ENCODE measurements at places on chromosomes 7 and 10.

DNA sequence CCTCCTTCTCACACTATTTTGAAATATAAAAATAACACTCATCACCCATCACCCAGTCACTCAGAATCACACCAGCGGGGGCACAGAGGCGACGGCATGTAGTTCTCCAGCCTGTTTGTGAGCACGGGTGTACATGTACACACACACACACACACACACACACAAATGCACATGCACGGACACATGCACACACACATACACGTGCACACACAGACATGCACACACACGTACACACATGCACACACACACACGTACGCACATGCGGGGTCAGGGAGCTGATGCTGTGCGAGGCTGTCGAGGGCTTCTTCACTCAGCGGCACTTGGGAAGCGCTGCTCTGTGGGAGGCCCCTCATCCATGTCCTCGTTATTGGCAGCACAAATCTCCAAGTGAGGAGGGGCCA is 178.8 kb downstream of the ELFN1 start:
- no peak for DNase-seq

GRCh38 chr7:20320322-20320721 is 10.4 kb upstream of the ITGB8 start:
- DNase-seq = no peak

GRCh38 chr10:14554491-14555205 is 220.0 kb downstream of the FAM107B start:
- DNase-seq = no peak

DNA sequence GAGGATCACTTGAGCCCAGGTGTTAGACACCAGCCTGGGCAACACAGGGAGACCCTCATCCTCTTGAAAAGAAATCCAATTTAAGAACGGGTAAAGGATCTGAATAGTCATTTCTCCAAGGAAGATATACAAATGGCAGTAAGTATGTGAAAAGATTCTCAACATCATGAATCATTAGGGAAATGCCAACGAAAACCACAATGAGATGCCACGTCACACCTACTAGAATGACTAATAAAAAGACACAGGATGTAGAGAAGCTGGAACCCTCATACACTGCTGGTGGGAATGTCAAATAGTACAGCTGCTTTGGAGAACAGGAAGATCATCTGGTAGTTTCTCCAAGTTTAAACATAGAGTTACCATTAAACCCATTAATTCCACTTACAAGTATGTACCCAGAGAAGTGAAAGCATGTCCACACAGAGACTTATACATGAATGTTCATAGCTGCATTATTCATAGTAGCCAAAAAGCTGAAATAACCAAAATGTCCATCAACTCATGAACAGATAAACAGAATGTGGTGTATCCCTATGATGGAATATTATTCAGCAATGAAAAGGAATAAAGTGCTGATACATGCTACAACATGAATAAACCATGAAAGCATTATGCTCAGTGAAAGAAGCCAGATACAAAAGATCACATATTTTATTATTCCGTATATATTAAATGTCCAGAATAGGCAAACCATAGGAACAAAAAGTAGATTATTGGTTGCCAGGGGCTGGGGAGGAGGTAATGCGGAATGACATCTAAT is 13.1 kb upstream of the ZMIZ2 start:
- no peak for DNase-seq

DNA sequence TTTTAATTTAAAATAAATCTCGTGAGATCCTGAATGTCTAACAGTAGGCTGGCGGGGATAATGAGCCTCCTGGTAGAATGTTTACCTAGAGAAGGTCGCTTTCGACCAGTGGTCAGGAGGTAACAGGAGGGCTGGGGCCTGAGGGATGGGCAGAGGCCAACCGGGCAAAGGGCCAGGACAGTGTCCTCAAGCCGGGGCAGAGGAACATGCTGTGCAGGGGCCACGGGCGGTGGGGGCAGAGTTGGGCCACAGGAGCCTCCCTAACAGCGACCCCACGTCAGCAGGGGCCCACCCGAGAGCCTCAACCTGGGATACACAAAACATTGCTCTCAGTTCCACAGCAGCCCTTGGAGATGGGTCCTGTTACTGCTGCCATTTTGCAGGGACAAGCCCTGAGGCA is 14.5 kb downstream of the CFAP46 start:
- DNase-seq = no peak

GRCh38 chr7:77837275-77837674 is 38.7 kb downstream of the PHTF2 start:
- DNase-seq = peak; percentile 60

GRCh38 chr7:149147752-149148653 is 750 bp downstream of the ZNF398 start:
- DNase-seq = no peak

DNA sequence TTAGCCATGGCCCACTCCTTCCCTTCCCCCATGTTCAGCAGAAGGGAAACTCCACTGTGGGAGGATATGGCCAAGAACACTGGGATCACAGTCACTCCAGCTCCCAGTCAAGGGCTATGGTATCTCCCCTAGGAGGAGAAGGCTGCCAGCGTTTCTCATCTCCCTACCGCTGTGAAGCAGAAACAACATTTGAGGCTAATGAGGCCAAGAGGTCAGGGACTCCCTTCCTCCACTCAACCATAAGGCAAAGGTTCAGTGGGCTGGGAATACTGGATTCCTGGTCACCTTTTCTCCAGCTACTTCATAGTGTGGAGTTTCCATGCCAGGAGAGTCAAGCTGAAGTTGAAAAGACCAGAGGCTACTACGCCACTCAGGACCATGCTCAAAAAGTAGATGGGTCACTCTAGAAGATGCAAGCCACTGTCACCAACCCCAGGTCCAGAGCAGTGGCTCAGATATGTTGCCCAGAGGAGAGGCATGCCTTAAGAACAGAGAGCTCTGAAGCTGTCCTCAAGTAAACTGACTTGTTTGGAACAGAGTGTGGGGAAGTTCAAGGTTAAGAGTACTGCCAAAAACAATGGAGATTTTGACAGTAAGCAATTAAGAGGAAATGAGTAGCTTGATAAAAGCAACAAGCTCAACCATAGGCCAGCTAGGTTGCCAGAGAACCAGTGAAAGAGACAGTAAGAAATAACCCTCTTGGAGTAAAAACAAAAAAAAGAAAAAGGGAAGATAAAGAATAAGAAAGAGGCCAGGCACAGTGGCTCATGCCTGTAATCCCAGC is 3.8 kb upstream of the TMEM140 start:
- DNase-seq = no peak

DNA sequence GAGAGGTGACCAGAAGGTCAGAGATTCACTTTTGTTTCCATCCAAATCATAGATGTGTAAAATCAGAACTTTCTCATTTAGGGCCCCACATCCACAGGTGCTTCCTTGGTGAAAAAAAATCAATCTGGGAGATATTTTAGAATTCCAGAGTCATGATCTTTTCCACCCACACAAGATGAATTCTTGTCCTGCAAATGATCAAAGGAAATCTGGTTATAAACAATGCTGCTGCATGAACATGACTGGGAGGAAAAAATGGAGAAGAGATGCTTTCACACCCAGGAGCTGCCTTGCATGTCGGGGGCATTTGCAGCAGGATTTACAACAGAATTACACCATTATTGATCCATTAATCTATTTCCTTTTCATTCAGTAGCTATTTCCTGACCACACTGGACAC is 106.5 kb upstream of the TMEM72 start:
- no peak for DNase-seq

DNA sequence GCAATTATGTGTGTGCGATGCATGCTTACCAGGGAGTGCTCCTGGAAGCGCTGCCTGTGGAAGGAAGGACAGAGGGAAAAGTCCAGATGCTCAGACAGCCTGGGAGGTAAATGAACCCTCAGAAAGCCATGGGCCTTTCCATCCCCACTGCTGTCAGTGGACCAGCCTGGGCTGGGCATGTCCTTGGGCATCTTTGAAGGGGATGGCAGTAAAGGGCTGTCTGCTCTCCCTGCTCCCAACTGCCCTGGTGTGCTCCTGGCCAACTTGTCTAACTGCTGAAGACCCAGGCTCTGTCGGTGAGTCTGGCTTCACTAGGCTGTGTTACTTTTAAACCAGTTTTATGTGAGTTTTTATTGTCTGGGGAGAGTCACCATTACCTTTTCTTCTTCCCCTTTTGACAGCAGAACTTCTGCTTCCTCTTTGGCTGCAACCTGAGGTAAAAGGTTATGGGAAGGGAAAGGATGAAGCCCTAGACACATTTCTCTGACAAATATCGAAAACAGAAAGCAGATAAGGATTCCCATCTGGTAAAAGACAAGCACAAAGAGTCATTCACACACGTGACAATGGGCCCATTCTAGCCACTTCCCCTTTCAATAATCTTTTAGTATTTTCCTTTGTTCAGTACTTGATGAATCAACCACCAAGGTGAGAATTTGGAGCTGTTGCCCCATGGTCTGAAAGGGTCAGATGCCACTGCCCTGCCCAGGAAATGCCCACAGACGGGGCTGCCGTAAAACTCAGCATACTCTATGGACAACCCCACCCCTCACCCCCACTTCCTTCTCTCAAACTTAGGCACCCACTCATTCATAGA is 27.6 kb upstream of the PIK3AP1 start:
- DNase-seq = no peak

DNA sequence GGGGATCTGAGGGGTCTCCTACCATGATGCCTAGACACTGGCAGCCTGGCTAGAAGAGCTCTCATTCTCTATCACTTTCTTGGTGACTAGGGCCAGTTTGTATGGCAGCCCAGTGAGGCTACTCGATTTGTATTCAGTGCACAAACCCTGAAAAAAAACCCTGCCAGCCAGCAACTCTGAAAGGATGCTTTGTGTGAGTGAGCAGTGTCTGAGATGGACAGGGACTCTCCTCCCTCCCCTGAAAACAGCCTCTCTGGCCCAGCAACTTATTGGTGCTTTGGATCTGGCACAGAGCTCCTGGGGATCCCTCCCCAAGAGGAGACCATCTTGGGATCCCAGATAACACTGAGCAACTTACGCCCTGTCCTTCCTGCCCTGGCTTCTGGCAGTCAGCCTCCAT is 10.8 kb upstream of the LRRC4 start:
- DNase-seq = no peak

DNA sequence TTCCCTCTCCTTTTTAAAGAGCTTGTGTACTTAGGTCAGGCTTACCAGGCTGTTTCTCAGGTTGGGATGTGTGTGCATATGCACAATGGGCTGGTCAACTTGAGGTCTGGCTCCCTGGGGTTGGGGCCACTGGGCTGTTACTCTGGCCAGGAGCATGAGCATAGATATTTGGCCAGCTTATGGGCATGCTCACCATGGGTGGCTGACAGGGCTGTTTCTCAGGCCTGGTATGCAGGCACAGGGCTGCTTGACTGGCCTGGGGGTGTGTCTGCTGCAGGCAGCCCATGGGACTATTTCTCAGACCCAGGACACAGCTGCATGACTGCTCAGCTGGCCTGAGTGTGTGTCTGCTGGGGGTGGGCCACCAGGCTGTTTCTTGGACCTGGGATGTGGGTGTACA is 34.6 kb downstream of the SCART1 start:
- no peak for DNase-seq

GRCh38 chr7:87154569-87154968 is 2.3 kb downstream of the DMTF1 start:
- DNase-seq = no peak

DNA sequence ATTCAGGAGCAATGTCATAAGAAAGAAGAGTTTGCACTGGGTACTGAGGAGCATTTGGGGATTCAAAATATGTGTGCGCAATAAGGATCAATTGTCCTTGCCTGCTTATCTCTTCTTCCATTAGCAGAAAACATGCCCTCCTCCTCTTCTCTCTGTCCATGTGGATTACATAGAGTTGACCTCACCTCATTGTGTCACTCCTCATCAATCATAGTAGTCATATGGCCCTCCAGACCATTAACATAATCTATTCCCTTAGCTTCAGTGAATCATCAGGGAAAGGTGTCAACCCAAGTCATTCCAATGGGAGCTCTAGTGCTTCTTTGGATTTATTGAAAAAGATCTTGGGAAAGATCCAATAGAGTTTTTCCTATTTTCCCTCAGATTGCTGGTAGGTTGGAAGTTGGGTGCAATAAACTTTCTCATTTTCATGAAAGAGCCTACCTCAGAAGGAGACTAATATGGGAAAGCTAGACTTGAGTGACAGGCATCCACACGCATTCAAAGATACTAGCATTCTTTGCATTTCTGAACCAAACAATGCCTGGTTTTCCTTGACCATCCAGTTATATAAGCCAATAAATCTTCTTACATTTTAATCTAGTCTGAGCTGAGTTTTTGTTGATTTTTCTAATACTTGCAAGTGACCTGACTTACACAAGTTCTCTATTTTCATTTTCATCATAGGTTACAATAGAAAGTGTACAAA is 71.5 kb upstream of the FAM13C start:
- DNase-seq = no peak

GRCh38 chr7:36916116-36916515 is 191.8 kb upstream of the AOAH start:
- DNase-seq = no peak

GRCh38 chr10:73467206-73467605 is 28.6 kb downstream of the PPP3CB start:
- DNase-seq = no peak

GRCh38 chr7:120583899-120584586 is 273.9 kb downstream of the TSPAN12 start:
- DNase-seq = no peak

GRCh38 chr7:84060760-84061261 is 133.8 kb downstream of the SEMA3A start:
- peak; percentile 30 for DNase-seq

DNA sequence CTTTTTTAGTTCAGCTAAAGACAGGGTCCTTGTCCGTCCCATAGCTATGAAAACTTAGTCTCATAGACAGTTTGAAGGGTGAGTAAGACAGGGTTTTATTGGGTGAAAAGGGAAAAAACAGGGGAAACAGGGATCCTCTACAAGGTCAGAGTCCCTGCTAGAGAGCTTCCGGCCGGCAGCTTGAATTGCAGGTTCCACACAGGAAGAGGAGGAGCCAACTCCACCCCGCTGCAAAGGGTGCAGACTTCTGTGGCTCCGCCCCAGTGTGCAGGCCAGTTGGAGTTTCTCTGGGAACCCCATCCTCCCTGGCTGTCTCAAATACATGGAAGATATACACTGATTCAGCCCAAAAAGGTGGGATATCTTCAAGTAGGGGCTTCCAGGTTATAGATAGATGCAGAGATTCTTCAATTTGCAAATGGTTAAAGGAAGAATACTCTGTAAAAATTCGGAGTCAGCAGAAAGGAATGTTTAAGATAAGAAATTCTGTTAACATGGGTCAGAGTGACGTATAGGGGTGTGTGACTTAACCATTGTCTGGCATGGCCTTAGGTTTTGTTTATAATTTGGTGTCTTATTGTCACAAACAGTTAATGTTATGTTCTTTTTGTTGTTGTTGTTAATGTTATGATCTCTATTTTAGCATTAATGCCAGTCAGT is 34.6 kb upstream of the HECW1 start:
- DNase-seq = no peak

DNA sequence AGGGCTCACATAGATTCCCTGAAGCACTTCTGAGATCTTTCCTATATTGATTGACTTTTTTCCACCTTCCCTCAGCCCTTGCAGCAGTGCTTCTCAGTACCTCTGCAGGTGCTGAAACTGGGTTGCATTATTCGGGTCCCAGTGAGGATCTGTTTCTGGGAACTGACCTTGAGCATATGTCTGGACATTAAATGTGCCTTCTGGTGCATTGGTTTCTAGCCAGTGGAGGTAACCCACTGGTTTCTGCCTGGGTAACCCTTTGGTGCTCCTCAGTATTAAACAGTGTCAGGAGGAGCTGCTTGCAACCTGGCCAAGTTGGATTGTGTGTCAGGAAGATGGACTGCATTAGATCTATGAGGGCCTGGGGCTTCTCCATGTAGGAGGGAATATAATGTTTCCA is 213.3 kb upstream of the KCND2 start:
- no peak for DNase-seq

Data from NCI-H748 treated with DMSO at 0.1 percent for 48 hours (cell line).